ENCODE measurements at places on chromosomes 12 and 14.

DNA sequence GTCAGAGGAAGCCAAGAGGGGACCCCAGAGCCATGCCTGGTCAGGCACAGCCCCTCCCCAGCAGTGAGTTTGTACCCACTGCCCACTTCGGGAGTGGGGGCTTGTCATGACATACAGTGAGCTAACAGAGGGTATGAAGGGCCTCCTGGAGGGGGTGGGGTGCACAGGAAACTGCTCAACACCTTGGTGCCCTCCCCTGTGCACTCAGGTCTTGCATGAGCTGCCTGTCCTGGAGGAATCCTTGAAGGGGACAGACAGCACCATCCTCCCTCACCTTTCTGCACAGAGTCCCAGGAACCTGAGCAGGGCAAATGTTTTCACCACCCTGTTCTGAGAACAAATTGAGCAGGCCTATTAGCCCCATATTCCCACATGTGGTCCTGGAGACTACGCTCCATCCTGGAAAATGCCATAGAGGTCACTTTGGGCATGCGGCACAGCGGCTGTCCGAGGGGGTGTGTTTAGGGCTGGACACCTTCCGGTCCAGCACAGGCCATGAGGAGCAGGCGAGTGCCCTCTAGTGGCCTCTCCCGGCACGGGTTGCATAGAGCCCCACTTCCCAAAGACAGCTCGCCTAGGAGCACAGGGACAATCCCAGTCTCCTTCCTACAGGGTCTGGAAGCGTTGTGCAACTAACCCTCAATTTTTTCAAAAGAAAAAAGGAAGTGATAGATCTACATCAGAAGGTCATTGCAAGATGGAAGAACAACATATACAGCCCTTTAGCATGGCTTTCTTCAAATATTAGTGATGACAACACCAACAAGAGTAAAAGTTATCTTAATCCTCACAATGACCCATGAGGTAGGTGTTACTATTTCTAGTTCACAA is 31.9 kb upstream of the ZFP36L1 start:
- DNase-seq: peak; percentile 61

DNA sequence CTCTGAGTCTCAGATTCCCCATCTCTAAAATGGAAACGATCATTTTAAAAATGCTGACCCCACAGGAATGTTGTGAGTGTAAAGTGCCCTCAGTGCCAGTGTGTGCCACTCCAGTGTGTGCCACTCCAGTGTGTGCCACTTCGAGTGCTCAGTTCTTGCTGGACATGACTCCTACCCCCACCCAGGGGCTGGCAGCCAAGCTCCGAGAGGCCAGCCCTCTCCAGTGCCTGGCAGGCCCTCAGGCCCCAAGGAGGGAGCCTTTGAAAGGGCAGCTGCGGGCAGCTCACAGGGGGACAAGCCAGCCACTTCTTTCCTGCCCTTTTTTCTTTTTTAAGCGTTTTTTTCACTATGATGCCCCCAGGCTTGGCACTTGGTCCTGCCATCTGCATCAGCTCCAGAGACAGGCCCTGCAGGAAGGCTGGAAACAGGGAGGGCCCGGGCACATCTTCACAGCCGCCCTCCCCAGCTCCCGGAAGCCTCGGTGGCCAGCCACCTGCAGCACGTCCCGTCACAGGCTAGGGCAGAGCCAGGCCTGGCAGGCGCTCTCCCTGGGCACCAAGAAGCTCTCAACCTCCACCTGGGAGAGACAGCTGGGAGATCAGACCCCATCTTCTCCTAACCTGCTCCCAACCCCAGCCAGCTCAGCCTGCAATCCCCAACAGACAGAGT is 29.8 kb downstream of the NCOR2 start:
- no peak for DNase-seq

GRCh38 chr14:74035556-74035955 is 16.4 kb downstream of the BBOF1 start:
- DNase-seq: no peak

DNA sequence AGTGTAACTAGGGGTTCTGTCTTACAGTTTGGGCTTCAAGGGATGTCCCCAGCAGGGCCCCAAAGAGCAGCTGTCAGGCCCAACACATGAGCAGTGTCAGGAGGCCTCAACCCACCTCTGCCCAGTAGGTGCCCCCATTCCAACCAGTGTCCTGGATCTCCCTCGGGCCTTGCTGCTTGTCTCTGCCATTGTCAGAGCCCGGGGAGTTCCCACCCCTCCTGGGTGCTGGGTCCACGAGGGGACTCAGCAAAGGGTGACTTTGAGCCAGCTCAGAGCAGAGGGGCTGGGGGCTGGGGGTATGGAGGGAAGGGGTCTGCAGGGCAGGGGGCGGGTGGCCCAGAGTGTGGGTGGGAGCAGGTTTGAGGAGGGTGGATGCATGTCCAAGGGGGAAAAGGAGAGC is 18.0 kb upstream of the BEGAIN start:
- no peak for DNase-seq

- no peak for DNase-seq
Observed at GRCh38 chr12:40183715-40184114, 41.1 kb upstream of the LRRK2 start.

DNA sequence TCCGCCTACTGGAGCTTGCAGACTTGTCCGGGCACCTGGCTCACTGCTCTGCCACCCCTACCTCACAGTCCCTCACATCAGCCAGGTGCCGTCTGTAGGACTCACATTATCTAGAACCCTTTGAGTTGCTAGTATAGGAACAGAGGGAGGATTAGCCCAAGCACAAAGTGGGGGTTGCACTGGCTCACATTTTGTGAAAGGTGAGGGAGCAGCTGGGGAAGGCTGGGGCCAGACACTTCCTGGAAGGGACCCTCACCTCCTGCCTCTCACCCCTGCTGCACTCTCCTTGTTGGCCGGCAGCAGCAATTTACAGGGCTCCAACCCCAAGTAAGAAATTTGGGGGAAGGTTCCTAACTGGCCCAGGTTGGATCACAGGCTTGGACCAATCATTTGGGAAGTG is 1031.6 kb downstream of the BCL11B start:
- no peak for DNase-seq

DNA sequence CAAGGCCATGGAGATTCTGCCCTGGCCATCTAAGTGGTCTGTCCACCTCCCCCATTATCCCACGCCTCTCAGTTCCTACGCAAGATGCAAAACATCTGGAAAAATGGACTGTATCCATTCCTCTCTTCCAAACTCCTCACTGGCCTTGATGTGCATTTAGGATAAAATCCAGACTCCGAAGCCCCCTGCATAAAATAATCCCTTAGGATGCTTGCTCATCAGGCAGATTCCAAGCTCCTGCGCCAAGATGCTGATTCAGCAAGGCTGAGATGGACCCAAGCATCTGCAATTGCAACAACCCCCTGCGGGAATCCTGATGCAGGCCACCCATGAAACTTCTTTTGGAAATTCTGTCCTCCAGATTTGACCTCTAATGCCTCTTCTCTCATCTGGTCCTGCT is 81.6 kb downstream of the SPRING1 start:
- no peak for DNase-seq

DNA sequence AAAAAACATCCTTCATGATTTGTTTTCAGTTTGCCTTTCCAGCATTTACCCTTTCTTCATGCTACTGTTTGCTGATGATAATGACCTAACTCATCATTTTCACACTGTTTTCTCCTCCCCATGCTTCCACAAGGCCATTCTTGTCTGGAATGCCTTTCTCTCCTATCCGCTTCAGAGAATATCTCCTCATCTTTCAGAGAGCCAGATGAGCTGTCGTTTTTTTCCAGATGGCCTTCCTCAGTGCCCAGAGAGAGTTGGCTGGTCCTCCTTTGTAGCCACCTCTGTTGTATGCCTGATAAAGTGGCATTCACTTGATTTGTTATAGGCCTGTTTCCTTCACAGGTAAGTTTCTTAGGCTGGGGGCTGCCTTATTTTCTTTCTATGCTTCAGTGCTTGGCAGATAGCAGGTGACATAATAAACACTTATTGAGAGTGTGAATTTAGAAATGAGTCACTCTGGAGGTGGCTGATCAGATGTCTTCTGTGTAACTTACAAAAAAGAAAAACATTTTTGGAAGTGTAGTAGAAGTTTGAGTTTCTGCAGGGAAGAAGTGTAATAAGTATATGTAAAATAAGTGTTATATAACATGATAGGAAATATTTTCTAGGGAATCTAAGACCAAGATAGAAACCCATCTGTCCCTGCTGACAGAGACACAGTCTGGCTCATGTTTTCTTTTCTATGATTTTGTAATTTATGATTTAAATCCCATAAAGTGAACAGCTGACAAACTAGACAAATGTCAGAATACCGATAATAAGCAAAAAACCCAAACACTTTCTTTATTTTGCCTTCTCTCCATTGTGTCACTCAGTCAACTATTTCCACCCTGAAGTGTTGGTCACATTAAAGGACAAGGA is 174.5 kb downstream of the DACT1 start:
- no peak for DNase-seq

GRCh38 chr12:95513599-95513998 is 37.7 kb downstream of the USP44 start:
- DNase-seq: no peak

DNA sequence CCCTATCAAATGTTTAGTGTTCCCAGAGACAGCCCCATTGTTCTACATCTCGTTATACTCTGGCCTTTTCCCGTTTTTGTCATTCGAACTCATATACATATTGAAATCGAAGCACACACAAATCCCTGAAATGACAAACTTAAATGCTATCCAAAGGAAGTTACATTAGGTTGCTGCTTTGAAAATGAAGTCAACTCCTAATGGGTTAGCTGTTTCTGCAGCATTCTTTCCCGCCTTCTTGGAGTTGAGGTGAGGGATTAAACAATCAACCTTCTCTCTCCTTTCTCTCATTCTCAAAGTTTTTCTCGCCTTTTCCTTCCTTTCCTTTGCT is 642 bp upstream of the PHC1 start:
- no peak for DNase-seq

DNA sequence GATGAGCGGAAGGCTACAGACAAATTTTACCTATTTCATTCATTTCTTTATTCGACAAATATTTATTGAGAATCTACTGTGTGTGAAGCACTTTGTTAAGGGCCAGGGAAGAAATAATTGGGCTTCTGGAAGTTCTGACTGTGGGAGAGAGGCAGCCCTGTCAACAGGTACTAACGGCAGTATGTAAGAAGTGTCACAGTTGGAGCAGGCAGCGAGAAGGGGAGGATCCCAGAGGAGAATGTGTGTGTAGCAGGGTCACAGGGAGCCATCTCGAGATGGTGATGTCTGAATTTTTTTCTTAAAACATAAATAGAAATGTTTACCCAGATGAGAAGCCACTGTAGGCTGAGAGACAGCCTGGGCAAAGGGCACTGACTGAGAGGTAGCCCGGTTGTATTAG is 163.3 kb upstream of the SLC38A2 start:
- DNase-seq: no peak

DNA sequence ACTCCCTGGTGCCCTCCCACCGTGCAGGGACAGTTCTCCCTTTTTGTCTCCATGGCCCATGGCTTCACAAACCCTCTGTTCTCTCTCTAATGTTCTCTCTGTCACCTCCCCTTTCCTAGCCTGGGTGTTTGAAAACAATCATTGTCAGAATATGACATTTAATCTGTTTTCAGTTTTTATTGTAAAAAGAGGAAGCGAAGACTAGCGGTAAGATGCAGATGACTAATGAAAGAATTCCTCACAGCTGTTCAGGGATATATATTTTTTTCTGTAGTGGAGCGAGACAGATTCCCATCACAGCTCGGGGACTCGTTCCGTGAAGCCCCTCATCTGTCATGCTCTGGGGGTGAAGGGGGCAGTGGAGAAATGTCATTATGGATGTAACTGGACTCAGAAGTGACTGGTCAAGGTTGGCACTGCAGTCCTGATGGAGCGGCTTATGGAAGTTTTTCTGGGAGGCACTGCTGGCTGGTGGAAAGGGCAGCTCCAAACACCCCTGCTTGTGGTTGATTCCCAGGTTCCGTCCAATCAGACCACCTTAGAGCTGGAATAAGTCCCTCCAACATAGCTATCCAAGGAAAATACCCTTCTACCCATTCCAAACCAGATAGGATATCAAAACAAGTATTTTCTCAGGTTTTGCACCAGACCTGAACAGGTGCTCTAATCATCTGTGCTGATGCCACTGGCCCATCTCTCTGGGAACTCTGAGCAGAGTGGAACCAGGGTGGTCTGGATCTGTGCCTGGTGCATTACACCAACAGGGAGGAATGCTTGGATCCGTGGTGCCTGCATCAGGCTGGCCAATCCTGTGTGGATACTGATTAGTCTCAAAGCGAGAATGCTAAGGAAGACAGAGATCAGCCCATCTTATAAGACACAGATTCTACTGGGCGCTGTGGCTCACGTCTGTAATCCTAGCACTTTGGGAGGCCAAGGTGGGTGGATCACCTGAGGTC is 84.7 kb downstream of the GPATCH2L start:
- DNase-seq: no peak

- DNase-seq: no peak
Observed at GRCh38 chr12:46958053-46958452, 121.4 kb upstream of the PCED1B start.

DNA sequence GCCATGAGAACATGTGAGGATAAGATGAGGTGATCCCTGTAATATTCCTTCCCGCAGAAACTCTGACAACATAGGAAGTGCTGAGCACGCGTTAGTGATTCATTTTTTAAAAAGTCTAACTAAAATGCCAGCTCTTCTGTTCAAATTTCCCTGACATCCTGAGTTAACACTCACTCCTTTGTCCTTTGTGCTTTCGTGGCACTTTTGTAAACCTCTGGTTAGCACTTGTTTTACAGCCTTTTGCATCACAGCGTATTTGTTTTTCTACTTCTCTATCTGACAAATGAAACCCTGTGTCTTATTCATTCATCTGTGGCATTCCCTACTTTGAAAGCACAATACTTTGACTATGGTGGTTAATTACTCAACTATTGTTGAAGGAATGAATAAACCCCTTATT is 313.6 kb downstream of the NUAK1 start:
- DNase-seq: no peak

- no peak for DNase-seq
Observed at GRCh38 chr12:43590307-43590706, 38.3 kb upstream of the ADAMTS20 start.

DNA sequence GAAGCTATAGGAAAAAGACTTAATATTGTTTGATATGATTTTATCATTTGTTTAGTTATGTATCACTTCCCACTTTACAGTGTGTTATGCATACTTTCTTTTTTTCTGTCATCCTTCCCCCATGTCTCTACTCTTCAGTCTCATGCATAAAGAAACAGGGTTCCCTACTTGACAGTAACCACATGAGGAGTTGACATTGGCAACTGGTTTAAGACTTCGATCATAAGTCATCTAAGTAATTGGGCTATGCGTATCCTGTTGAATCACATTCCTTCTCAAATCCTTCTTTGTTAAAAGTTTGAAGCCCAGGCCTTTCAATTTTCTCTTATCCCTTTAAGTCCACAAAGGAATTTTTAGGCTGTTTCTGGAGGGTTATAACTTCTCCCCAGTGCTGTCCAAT is 358.7 kb downstream of the RAD51B start:
- no peak for DNase-seq

DNA sequence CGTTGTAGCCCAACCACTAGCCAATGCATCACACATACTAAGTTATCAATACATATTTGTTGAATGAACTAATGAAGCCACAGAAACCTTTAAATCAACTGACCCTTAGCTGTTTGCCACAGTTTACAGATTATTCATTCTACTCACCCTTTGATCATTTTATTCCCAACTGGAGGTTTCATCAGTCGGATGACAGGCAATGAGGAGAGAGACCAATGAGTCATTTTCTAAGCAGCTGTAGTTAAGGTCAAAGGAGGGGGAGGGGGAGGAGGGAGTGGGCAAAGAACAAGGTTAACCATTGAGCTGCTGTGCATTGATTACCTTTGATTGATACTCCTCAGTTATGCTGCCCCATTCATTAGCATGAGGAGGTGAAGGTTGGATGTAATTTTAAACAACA is 469.5 kb downstream of the VRK1 start:
- no peak for DNase-seq

GRCh38 chr12:50282721-50283228 is 545 bp downstream of the LIMA1 start:
- DNase-seq: no peak

- DNase-seq: no peak
Observed at GRCh38 chr12:46126050-46126727, 135.8 kb upstream of the SCAF11 start.

Measured in right kidney (tissue), 9 donors.